ENCODE measurements at places on chromosomes 2 and 18.

- DNase-seq = peak; percentile 74
Measured at GRCh38 chr2:240205348-240205747, 64.9 kb upstream of the OTOS start.

DNA sequence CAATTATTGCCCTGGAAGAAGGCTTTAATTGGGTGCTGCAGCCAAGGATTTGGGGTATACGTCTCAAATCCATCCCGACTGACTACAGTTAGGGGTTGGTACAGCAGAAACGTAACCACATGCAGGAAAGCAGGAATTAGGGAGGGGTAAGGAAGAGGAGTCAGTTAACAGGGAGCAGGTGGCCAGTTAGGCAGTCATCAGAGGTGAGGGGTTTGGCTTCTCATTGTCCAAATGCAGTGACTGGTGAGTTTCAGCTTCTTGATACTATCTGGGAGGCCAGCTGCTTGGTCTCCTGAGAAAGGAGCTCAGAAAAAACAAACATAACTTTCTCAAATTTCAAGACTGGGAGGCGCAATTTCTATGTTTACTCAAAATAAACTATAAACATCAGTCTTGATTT lies 38.8 kb upstream of the UBE2F start:
- no peak for DNase-seq

- DNase-seq = no peak
Measured at GRCh38 chr18:9416563-9417072, 58.7 kb upstream of the RALBP1 start.

- no peak for DNase-seq
Measured at GRCh38 chr2:148643421-148643820, 1.1 kb upstream of the EPC2 start.

DNA sequence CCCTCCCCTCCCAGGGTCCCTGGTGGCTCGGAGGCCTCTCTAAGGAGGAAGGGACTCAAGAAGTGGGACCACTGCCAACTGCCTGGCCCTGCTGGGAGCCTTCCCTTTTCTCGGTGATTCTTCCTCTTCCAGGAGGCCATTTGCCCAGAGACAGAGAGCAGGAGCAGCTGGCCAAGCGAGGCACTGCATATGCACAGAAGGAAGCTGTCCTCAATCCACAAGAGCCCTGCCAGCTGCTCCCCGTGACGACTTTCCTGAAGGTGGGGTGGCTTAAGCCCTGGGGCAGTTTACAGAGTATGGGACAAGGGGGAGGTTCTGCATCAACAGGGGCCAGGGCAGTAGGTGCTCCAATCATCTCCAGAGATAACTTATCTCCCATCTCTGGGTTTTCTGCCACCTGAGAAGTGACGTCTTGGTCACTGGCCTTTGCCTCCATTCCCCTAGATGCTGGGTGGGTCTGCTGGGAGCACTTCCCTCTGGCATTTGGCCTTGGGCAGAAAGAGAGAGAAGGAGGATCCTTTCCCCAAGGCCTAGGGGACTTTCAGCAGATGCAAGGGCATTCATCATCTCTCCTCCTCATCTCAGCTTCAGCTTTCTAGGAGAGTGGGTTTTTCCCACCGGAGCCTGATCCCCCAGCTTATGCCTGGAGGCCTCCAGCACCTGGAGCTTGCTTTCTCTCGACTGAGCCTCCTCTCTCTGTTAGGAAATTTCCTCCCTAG lies 28.5 kb downstream of the CIB4 start:
- no peak for DNase-seq

GRCh38 chr2:55620123-55620779 lies 2.8 kb upstream of the PPP4R3B start:
- DNase-seq = no peak

DNA sequence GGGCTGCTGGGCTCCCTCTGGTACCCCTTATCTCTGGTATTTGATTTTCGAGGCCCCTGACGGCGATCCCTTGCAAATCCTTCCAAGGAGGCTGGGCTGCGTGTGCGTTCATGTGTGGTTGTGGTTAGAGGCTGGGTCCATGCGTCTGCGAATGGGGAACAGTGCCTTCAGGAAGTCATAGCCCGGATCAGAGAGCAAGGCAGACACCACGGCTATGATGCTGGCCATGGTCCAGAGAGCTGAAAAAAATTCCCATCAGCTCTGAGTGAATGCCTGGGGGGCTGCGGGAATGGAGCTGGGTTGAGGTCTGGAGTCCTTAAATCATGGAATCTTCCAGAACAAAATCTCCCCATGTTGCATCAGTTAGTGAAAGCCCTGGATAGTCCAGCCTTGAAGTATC lies 145.5 kb downstream of the ACKR3 start:
- DNase-seq = no peak

DNA sequence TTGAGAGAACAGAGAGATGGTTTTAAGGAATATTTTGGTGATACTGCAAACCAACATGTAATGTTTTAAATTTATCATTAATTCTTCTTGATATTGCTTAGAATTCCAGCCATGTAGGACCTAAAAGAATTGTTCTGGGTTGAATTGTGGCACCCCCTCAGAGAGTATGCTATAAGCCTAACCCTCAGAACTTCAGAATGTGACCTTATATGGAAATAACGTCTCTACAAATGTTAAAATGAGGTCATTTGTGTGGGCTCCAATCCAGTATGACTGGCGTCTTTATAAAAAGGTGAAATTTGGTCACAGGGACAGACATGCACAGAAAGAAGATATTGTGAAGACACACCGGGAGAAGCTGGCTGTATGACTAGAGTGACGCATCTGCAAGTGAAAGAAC lies 193.6 kb downstream of the NRXN1 start:
- DNase-seq = no peak

- DNase-seq = no peak
Measured at GRCh38 chr2:46389417-46389916, 89.9 kb upstream of the TMEM247 start.
